Pulmonary artery endothelial cell (primary cell): ENCODE measurements at places on chromosomes 2 and 18.

- DNase-seq = no peak
These were observed 801.9 kb upstream of the CELF4 start for GRCh38 chr18:38367473-38367872.

DNA sequence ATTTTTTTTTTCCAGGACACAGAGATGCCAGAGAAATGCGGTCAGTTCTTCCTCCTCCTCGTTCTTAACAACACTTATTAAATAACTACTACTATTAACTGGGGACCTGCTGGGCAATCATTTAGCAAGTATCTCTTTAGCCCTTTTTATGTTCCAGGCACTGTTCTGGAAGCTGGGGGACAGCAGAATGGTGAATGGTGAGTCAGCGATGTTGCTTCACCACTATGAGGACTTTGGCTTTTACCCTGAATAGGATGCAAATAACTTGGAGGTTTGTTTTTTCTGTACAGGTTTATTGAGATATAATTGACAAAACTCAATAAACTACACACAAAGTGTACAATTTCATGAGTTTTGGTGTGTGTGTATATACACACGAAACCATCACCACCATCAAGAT, 179.9 kb upstream of the MSH6 start:
- no peak for DNase-seq

GRCh38 chr18:78994977-78995582, 15.5 kb downstream of the SALL3 start:
- DNase-seq = no peak

GRCh38 chr18:59957957-59958356, 58.2 kb downstream of the PMAIP1 start:
- peak; percentile 13 for DNase-seq

DNA sequence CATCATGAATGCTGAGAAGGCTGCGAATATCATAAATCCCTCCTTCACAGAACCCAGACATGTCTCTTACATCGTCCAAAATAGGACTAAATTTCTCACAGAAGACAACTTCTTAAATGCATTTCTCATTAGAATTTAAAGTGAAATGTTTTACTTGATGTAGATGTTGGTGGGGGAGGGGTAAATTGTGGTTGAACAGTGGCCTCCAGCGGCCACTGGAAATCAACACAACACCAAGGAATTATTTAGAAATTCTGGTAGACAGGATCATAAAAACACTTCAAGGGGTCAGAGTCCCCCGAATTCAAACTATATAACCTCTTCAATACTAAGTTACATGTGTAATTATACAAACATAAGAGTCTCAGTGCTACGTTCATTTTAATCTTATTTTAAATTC, 135.9 kb downstream of the ABCA12 start:
- peak; percentile 4 for DNase-seq

DNA sequence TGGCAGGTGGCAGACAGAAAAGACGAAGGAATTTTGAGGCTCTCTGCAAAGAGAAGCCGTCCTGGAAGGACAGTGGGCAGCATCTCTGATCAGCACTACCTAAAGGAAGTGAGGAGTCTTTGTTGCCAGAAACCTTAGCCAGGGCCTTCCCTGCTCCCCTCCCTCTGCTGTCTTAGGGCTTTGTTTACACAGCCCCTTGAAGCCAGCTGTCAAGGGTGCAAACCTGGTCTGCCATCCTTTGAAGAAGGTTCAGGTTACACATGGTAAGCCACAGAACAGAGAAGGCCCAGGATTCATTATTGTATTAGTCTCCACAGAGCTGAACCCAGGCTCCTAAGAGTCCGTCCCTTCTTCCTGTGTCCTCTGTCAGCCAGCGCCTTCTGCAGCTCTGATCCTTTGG, 356.7 kb downstream of the TGIF1 start:
- DNase-seq = no peak

DNA sequence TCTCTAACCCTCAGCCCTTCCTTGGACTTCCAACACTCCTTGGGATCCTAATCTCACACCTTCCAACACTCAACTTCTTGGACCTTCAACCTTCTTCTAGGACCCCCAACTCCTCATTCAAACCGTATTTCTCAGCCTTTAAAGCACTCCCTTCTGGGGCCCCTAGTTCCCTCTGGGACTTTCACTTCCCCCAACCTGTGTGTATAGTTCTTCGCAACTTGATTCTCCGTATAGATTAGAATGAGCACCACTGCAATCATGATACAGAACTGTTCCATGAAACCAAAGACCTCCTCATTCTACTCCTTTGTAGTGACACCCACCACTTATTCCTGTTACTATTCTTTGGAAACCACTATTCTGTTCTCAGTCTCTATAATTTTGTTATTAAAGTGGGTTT, 62.0 kb upstream of the NFU1 start:
- DNase-seq = no peak

GRCh38 chr2:61090386-61090921, 24.8 kb downstream of the SANBR start:
- no peak for DNase-seq

- DNase-seq = no peak
These were observed 38.7 kb downstream of the NGEF start for GRCh38 chr2:232974396-232974795.

- no peak for DNase-seq
These were observed 211.5 kb upstream of the RAB6C start for GRCh38 chr2:129768036-129768386.

GRCh38 chr2:106931717-106932335, 45.9 kb upstream of the ST6GAL2 start:
- DNase-seq = no peak

DNA sequence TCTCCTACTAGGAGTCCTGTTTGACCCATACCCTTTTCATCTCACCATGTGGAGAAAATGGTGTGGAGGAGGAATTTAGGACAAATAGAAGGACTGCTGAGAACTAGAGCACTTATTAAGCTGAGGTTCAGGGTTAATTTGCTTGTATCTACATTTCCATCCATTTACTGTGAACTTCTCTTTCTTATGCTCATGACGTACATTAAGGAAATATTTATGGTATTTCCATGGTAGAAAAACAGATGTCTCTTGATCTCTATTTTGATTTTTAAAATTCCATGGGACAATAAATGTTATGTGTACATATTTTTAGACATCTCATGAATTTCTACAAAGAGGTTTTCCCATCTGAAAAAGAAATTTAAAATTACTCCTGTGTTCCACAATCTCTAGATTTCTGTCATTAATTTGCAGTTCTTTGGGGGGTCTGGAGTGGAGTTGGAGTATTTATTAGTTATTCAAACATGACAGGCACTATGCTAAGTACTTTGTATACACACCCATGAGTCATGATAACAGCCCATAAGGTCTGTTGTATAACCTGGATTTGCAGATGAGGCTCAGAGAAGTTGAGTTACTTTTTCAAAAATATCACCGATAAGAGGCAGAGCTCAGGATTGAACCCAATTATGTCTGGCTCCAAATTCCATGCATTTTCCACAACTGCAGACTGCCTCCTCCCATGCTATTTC, 112.6 kb downstream of the COPS8 start:
- DNase-seq = no peak

DNA sequence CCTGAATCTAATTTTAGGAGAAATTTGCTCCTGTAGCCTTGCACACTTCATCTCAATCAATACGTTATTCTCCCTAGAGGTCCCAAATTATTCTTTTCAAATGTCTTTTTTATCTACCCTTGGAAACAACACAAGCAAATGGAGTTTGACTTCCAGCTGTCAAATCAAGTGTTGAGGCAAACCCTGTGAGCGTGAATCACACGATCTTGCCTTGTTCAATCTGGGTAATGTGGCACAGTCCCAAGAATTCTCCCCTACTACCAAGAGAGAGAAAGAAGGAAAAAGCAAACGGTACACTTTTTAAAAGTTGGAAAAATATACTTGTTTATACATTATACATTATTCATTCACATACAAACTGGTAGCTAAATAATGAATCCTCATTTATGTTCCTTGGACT, 2035.3 kb upstream of the CELF4 start:
- DNase-seq = no peak

GRCh38 chr18:50776383-50776782, 43.4 kb downstream of the MRO start:
- no peak for DNase-seq

GRCh38 chr2:42959234-42960001, 167.0 kb upstream of the HAAO start:
- DNase-seq = no peak

DNA sequence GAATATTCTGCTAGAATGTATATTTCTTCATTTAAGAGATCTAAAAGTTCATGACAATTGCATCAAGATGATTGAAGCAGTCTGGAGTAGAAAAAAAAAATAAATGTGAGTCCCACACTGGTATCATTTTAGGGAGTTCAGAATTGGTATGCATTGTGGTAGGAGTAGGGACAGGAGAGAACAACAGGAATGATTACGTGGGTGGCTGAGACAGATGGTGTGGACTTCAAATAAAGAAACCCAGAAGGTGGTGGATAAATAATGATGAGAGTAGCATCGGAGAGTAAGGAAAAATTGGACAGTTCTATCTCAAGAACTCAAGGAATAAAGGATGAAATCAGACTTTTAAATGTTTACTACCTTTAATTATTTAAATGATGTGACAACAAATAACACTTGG, 289.6 kb downstream of the GALNT13 start:
- no peak for DNase-seq

DNA sequence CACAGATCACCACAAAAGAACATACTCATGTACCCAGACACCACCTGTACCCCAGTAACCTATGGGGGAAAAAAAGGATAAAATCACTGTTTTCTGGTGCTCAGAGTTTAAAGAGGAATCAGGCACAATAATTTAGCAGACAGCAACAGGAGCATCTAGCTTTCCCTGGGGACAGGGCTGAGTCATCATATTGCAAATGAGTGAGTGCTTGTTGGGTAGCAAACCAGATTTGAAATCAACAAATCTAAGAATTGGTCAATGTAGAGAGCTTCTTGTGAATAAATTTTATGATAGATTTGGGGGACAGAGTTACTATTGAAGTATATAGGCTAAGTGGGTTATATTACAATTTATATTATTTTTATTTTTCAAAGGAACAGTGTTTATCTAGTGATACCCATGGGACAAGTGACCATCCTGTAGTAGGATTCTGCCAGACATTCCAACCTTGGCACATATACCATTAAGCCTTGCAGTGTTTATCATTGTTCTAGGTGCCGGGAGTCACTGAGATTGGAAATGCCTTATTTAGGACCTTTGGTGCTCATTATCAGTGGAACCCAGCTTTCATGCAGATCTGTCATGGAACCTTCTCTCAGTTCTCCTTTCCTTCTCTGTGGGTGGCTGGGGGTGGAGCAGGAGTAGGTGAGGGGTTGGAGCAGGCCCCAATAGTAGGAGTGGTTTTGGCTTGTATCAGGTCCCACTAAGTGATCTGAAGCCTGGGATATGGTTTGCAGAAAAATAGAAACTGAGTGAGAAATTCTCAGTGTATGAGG, 117.2 kb downstream of the CERS6 start:
- DNase-seq = no peak

DNA sequence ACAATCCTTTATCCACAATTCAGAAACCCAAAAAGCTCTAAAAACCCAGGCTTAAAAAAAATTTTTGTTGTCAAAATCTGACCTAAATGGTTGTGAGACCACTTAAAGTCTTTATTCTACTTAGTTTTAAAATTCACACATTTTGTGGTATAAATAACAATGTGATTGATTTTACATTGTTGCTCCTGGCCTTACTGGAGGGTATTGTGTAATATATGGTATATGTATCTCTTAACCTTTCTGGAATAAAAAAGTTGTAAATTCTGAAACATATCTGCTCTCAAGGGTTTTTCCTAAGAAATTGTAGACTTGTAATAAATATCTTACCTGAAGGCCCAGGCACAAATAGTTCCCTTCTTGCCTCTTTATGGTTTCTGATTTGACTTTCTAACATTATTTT, 73.3 kb upstream of the PNPT1 start:
- DNase-seq = no peak

DNA sequence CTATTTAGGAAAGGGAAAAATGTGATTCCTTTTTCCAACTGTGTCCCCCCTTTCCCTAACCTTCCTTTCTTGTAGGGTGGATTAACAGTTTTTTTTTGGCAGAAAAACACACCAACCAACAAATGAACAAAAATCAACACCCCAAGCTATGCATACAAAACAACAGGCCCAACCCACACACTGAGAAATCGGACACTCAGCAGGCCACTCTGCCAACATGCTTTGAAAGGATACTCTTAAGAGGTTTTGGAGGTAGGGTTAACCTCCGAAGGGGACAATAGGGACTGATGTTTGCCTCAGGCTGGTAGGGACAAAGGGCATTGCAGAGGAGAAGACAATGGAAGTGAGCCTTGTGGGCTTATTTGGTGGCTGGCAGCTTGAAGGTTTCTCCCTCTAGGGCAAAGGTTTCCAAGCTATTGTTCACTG, 33.1 kb upstream of the POLE4 start:
- DNase-seq = no peak

- DNase-seq = no peak
These were observed 99.5 kb downstream of the EPB41L3 start for GRCh38 chr18:5444269-5444668.

DNA sequence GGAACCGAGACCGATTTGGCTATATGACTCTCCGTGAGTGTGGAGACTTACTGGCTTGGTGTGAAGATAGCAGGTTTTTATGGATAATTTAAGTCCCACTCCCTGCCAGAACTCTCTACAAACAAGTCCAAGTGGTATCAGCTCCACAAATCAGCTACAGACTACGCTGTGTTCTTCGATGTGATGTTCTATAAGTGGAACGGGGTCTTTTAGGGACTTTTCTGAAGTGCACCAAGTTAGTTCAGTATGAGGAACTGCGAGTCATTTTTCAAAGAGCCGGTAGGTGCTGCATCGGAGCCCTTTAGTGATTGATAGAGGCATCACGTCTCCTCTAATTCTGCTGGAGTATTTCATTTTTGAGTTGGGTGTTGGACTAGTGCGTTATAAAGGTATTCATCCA, 107.1 kb downstream of the TSHZ1 start:
- no peak for DNase-seq

DNA sequence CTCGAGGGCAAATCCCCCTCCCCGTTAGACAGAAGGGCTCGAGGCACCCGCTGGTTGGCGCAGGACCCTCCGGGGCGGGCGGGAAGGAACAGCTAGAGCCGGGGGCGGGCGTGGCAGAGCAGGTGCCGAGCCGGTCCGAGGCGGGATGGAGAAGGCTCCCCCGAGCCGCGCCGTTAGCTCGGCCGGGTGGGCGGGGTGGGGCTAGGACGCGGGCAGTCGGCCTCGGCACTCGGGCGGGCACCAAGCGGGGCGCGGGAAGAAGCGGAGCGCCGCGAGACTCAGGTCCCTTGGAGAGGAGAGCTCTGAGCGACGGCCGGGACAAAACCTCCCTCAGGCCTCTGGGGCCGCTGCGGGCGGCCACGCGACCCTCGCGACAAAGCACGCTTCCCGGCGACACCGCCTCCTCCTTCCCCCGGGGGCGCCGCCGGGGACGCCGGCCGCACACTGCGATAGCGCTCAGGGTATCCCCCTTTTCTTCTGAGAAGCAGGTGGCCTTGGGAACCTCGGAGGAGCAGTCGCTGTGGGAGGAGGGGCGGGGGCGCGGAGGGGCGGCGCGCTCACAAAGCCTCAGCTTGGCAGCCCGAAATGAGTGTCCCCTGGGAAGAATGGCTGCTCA, 721 bp downstream of the FHOD3 start:
- no peak for DNase-seq

DNA sequence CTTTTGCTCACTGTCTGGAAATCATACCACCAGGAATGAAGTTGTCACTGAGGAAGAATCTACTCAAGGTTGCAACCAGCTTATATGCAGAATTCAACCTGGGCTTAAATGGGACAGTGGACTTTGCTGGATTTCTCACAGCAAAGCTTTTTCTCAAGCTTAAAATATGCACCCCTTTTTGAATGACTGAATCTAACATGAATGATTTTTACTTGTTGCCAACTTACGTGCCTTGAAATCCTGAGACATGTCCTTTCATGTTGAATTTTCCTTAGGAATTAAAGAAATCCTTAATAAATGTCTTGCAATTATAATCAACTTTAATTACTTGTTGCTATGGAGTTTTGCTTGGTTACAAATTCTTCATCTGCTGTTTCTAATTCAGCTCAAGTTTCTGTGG, 57.4 kb downstream of the SPP2 start:
- no peak for DNase-seq
